Stromal cell of bone marrow (primary cell): ENCODE measurements at places on chromosomes 5 and 9.

DNA sequence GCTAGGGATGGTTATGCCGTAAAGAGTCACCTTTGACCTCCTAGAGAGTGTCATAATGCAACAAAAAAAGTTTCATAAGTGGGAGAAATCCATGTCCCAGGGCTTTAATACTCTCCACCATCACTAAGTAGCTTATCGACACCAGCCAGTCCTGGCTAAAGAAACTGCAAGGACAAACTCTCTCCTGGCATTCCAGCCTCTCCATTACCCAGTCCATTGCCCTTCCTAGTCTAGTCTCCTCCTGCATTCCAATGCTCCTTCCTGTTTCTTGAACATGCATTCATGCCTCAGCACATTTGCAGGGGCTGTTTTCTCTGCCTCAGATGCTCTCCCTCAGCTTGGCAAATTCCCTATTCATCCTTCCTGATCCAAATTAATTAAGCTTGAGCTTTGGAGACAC, 364.1 kb downstream of the BRINP1 start:
- DNase-seq: no peak

DNA sequence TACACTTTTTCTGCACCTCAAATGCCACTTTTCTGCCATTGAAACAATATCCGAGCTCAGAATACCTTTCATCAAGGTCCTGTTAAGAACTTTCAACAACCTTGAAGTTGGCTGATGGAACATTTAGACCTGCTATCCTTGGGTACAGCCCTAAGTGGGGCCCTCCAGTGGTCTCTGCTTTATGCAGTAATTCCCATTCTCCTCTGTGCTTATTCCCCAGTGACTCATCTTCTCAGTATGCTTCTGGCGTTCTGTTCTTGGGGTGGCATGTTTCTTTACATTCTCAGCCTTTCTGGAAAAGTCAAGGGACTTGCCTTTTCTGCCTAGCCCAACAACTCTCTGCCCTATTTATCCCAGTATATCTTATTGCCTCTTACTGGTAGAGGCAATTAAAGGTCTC, 7.1 kb downstream of the ANP32B start:
- DNase-seq: no peak

GRCh38 chr9:89945133-89945532, 340.3 kb downstream of the GADD45G start:
- DNase-seq: no peak

GRCh38 chr5:71747182-71747581, 28.1 kb downstream of the CARTPT start:
- DNase-seq: no peak

GRCh38 chr5:146124580-146124979, 19.2 kb upstream of the PLAC8L1 start:
- DNase-seq: no peak

DNA sequence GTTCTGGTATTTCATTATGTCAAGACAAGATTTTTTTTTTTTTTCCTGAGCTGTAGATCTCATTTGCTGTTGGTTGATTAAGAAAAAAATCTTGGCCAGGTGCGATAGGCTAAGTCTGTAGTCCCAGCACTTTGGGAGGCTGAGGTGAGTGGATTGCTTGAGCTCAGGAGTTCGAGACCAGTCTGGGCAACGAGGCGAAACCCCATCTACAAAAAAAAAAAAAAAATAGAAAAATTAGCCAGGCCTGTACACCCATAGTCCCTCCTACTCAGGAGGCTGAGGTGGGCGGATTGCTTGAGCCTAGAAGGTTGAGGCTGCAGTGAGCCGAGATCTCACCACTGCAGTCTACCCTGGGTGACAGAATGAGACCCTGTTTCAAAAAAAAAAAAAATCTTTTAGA, 12.2 kb downstream of the CDC42SE2 start:
- DNase-seq: no peak

GRCh38 chr9:38031594-38031993, 37.4 kb downstream of the SHB start:
- DNase-seq: no peak

- no peak for DNase-seq
Observed at GRCh38 chr9:121038804-121039203, 11.3 kb downstream of the C5 start.

DNA sequence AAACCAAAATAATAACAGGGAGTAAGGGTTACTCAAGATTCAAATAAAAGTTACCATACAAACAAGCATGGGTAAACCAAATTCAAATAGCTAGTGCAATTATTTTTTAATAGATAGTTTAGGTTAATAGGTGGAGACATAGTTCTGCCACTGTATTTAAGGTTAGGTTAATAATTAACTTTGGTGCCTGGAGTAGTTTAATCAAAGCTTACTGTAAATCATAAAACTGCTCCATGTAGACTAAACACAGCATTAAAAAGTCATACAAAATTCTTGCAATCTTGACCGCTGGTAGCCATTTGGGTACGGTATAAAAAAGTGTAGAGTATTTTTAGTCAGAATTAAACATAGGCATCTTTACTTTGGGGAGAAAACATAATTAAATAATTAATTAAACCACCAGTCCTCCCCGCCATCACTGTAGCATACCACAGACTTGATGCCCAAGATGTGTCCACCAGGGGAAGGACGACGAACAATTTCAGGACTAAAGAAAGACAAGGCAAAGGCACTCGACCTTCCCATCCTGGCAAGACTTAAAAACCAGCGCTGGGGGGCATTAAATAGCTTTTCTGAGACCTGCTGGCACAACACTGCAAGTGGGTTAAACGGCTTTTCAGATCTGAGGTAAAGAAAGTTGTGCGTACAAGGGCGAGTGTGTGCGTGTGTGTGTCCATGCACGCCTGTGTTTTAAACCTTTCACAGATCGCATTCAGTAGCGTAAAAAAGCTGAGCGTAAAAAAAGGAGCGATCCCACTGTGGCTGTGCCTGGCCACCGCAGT, 2.9 kb downstream of the SEMA6A start:
- no peak for DNase-seq

DNA sequence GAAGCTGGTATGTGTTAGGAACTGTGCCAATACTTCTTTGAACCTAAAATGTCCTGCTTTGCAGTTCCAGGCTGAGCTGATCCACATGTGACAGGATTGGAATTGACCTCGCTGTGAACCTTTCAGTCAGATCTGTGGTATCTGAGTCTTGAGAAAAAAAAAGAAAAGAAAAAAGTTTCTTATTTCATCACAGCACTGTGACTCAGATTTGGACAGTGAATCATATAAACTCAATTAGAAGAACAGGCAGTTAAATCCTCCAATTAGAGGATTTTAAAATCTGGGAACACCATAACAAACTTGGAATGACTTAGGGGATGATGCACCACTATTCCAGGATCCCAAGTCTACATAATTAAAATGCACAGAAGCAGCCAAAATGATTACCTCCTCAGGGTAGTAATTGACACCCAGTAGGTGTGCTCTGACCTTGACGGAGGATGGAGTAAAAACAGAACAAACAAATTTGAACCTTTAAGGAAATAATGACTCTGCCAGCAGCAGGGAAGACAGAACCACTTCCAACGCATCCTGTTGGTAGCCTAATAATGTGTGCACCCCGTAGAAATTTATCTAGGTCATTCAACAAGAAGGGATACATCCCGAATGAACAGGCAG, 57.8 kb upstream of the RAI14 start:
- DNase-seq: peak; percentile 90

- peak; percentile 97 for DNase-seq
Observed at GRCh38 chr5:151699071-151699901, 12.6 kb upstream of the SPARC start.

- no peak for DNase-seq
Observed at GRCh38 chr5:37867654-37868053, 27.8 kb upstream of the GDNF start.

DNA sequence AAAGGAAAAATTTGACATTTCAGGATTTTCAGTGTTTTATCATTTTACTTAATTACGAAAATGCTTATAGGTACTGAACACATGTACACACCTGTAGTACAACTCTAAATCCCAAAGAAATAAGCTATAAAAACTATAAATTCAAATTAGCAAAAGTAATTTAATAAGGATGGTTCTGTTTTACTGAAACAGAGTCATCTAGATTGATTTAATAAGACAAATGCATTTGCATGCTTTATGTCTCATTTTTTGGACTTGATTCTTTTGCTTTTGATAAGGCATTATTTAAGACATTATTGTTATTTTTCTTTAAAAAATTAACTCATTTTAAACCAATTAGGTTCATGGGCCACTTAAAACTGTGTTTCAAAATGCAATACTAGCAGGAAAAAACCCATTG, 201.2 kb downstream of the PIK3R1 start:
- DNase-seq: no peak

DNA sequence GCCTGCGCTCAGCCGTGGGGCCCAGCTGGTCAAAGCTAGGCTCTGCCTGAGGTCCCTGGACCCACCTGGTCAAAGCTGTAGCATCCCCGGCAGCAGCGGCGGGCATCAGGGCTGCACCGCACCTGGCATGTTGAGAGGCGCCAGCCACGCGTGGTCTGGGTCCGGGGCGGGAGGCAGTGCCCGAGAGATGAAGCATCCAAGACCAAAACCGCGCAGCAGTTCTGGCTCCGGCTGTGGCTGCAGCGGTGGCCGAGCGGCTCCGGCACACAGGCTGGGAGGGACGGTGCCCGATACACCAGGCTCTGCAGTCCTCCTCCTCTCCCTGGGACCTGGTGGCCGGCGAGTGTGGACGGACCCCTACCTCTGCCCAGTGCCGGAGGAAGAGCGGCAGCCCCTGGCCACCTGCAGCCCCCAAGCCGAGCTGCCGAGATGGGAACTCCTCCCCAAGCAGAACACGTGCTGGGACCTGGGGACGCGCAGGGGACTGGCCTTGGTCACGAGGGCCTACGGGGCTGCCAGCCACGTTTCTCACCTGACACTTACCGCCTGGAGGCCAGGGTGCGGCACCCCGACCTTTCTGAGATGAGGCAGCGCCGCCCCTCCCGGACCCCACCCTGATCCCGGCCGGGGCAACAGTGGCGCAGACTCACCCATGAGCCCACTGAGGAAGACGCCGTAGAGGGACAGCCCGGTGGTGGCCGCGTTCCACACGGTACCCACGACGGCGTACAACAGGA, 33.0 kb downstream of the SLC9A3 start:
- no peak for DNase-seq

DNA sequence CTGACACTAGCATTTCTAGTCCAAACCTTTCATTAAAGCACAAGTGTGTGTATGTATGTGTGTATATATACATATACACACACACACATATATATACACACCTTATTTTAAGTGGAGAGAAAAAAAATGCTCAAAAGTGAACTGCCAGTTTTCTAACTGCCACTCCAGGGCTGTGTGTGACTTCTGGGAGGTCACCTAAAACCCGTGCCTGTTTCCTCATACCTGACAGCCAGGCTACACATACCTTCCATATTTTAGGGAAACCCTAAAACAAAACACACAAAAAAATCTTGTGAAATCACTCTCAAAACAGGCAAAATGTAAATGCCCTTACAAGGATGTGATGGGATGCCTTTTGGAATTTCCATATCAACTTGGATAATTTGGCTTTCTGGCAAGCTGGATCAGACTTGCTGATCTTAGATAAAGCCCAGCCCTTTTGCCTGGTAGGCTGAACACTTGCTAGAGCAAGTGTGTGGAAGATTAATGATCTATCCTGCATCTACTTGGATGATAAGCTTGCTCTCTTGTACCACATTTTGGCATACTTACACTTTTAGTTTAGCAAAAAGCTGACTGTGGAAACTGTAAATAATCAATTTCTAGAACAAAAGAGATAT, 127.8 kb downstream of the GNAQ start:
- DNase-seq: no peak

- no peak for DNase-seq
Observed at GRCh38 chr5:169433221-169433651, 132.3 kb upstream of the SLIT3 start.

- no peak for DNase-seq
Observed at GRCh38 chr5:88776692-88777091, 106.3 kb downstream of the MEF2C start.

DNA sequence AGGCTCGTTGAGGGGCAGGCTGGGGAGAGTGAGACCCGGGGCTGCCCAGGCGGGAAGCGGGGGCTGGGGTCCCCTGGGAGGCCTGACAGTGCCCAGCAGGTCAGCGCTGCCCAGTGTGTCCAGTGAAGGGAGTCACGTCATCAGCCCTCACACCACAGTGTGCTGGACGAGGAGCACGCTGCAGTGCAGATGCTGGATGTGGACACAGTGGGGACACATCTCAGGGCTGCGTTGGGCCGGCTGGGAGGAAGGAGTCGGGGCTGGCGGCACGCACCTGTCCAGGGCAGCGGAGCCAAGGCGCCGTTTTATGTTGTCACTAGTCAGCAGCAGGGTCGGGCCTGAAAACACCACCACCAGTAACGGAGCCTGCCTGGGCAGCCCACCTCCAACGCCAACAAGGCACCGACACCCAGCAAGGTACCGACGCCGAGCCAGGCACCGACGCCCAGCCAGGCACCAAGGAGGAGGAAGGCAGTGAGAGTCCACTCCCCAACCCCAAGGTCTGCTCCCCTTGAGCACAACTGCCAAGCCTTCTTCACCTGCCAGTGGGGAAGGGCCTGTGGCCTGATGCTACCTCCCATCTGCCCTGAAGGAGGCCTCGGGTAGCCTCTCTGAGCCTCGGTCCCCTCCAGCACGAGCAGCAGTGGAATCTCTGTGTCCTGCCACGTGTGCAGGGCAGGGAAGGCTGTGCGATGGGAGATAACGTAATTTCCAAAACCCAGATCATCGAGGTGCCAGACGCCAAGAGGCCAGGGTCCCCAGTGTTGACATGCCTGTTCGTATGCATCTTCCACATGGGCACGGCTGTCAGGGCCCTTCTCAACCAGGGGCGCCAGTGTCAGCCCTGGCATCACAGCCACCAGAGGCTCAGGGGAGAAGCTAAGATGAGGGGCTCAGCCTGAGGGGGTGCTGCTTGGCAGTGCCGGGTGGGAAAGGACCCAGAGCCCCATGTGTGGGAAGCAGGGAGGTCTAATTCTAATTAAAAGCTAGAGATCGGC, 21.9 kb upstream of the NSMF start:
- no peak for DNase-seq

DNA sequence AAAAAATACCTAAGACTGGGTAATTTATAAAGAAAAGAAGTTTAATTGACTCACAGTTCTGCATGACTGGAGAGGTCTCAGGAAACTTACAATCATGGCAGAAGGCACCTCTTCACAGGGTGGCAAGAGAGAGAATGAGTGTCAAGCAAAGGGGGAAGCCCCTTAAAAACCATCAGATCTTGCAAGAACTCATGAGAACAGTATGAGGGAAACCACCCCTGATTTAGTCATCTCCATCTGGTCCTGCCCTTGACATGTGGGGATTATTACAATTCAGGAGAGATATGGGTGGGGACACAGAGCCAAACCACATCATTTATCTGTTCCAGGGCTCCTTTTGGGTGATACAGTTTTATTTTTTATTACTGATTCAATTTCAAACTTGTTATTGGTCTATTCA, 23.2 kb upstream of the ADAMTS16 start:
- DNase-seq: no peak
